Kasumi-1 (cell line): ENCODE measurements at places on chromosomes 11 and 22.

DNA sequence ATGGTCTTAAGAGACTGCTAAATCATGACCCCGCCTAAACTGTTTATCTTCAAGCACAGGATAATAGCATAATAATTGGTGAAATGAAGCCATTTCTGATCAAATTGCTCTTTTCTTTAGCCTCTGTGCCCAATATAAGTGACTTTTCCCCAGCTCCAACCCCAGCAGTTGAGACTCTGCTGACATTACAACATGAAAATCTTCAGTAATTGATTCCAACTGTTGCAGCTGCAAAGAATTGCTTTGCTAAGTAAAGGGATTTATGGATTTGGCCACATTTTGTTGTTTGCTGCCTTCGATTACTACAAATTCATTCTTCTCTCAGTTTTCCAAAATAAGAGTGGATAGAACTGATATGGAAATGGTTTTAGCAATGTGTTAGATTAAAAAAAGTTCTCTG is 576.7 kb upstream of the LRRC4C start:
- DNase-seq = no peak

DNA sequence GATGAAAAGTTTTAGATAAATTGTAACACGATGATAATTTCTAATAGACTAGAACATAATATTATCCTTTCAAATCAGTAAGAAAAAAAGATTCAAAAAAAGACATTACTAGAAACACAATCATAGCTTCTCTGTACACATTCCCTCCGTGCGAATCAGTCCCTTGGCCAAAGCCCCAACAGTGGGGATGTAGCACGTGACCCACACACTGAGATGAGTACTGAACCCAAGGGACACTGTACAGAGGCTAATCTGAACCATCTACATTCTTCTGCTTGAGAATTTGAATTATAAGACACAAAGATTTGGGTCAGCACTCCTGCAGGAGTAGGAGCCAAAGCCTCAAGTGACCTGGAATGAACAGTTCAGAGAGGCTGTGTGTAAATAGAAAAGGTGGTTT is 353.7 kb downstream of the INSC start:
- no peak for DNase-seq

- no peak for DNase-seq
Observed at GRCh38 chr22:22693531-22693884, 49.1 kb downstream of the GGTLC2 start.

DNA sequence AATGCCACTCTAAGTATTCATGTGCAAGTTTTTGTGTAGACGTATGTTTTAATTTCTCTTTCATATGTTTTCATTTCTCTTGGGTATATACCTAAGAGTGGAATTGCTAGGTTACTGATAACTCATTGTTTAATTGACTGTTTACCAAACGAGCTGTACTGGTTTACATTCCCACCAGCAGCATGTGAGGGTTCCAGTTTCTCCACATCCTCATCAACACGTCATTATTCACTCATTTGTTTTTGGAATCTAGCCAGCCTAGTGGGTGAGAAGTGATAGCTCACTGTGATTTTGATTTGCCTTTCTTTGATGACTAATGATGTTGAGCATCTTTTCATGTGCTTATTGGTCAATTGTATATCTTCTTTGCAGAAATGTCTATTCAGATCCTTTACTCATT is 4.0 kb downstream of the ANKRD13D start:
- no peak for DNase-seq

GRCh38 chr11:68012843-68013610 is 2.9 kb downstream of the ALDH3B1 start:
- no peak for DNase-seq

GRCh38 chr11:134678744-134679143 is 266.7 kb upstream of the B3GAT1 start:
- no peak for DNase-seq

- no peak for DNase-seq
Observed at GRCh38 chr11:119797736-119798135, 68.7 kb upstream of the NECTIN1 start.
